Activated CD8-positive, alpha-beta memory T cell treated with anti-CD3 and anti-CD28 coated beads for 1 hour (primary cell): ENCODE measurements at places on chromosomes 3 and 15.

GRCh38 chr15:65827065-65827464 is 35.0 kb upstream of the DENND4A start:
- no peak for DNase-seq

- DNase-seq: no peak
These were observed 10.1 kb downstream of the CLK3 start for GRCh38 chr15:74625693-74626092.

GRCh38 chr15:76941636-76942035 is 10.1 kb downstream of the RCN2 start:
- no peak for DNase-seq

GRCh38 chr3:14497321-14497720 is 42.8 kb downstream of the GRIP2 start:
- no peak for DNase-seq

- no peak for DNase-seq
These were observed 213.4 kb upstream of the SEMA6D start for GRCh38 chr15:47503876-47504275.

- no peak for DNase-seq
These were observed 85.5 kb upstream of the XXYLT1 start for GRCh38 chr3:195356151-195357086.

DNA sequence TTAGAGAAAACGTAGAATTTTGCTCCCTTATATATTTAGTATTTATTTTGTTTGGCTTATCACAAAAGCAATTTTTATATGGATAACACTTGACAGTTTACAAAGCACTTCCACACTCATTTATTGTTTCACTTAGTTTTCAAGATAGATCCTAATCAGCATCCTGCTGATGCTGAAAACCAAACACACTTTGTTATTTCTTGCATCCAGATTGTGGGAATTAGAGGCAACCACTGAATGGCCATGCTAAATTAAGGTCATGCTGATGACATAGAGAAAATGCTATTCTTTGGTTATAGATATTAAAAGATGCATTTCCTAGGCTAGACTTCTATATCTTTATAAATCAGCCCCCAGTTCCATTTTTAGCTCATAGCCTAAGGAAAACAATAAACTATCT is 474.1 kb upstream of the KCNMB2 start:
- DNase-seq: no peak
